ENCODE measurements at places on chromosomes 7 and 10. TPM values are rescaled to one million over a fixed set of nuclear protein-coding genes. Genes with fewer than 3 reads are reported as not detected.

NPC1L1 gene
- not detected for total RNA-seq

TSPAN33 gene
- total RNA-seq = 4.0 TPM

CDK5 gene
- total RNA-seq = 18.1 TPM

UNCX gene
- not detected for total RNA-seq

CEP55 gene
- total RNA-seq = 2.3 TPM

HSPA14 gene
- total RNA-seq = 15.3 TPM

SH2D4B gene
- under 0.01 TPM for total RNA-seq

DPCD gene
- total RNA-seq = 23.2 TPM

MRPS16 gene
- total RNA-seq = 85.5 TPM

TMEM213 gene
- not detected for total RNA-seq

CDCA7L gene
- 25.5 TPM for total RNA-seq
